ENCODE measurements at places on chromosomes 3 and 15.

DNA sequence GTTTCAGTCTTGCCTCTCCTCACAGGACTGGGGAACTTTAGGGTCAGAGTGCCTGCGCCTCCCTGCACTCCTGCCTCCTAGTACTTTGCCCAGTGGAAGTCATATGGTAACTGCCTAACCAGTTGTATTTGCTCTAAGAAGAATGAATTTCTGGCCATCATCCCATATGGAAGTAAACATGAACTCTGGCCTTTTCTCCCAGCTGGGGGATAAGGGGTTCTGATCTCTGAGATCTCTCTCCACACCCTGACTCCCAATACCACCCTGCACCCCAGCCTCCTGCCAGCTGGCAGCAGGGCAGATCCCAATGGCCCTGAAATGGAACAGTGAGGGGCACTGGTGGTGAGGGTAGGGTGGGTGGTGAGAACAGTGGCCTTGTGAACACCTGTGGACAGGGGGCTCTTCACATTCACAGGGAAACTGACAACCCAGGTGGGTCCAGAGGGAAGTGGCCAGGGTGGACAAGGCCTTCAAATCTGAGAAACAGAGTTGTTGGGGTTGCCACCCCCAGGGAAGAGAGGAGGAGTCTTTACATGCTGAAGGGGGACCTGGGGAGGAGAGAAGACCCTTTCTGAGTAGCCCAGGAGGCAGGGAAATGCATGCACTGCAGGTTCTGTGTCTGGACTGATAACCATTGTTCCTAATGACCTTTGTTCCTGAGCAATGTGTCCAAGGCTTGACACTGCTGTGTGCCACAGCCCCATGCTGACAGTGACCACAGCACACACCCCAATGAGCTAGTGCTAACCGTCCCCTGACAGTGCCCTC lies 36.9 kb downstream of the RHCG start:
- DNase-seq: no peak

GRCh38 chr3:122520861-122521260 lies 6.1 kb upstream of the KPNA1 start:
- no peak for DNase-seq

DNA sequence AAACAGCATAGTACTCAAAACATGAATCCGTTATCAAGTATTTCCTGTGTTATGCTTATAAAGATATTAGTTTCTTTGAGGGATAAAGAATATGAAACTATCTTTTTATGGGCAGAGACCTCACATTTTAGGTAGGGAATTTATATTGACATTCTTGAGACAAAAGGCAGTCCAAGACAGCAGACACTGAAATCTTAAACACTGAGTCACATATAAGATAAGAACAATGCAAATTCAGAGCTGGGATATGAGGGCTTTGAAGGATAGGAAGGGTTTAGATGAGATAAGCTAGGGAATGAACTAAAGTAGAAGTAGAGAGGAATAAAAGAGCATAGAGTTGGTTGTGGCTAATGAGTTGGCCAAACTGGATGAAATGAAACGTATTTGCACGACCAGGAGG lies 58.4 kb downstream of the ASTE1 start:
- DNase-seq: peak; percentile 52

DNA sequence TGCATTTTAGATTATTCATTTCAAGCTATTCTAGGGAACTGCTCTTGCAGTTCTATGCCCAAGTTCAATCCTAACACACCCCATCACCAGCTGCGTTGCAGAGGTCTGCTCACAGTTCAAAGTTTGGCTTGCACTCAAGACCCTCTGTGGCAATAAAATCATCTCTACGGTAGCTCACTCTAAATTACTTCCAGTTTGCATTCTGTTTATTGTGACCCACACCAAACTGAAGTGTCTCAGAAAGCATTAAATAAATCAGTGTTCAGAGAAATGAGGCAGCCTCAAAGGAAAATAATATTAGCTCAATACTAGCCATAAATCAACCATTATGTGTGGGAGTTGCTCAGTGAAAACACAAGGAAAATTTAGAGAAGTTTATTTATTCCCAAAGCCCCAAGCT lies 250.3 kb downstream of the MAGI1 start:
- no peak for DNase-seq

GRCh38 chr3:125129512-125129997 lies 73.8 kb upstream of the HEG1 start:
- DNase-seq: peak; percentile 100

DNA sequence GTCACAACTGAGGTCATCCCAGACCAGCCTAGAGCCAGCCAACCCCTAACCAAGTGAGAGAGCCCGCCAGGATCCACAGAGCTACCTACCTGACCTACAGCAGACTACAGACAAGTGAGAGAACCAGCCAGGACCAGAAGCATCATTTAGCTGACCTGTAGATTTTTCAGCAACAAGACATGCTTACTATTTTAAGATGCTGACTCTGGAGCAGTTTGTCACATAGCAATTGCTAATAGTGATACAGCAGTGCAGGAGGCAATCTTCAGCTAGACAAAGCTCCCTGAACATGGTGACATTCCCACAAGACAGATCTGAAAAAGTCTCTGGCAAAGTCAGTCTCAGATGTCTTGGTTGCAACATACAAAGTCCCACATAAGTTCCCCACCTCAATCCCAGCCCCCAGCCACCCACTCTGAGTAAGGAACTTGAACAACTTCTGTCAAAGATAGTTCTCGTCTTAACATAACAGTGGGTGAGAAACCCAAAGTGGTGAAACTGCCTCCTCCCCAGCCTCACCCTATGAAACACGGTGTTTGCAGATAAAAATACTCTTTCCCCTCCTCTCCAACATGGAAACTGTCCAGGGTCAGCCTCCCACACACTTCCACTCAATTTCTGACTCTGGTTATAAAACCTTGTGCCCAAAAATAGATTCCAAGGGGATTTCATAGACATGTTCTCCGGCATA lies 120.3 kb upstream of the SLC6A11 start:
- DNase-seq: no peak

DNA sequence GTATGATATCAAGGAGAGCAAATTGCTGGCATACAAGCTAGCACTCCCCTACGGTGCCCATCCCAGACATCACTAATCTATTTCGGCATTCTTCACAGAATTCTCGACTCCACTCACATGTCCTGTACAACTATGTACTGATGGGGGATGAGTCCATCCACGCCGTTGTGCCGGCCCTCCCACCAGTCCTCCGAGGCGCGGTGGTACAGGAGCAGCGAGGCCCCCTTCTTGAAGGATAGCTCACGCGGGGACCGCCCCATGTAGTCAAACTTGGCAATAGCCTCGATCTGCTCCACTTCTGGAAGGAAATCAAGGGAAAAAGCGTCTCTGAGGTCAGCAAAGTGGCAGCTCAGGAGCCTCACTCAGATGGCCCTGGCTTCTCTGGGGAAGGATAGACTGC lies 31.0 kb upstream of the RAD18 start:
- no peak for DNase-seq

DNA sequence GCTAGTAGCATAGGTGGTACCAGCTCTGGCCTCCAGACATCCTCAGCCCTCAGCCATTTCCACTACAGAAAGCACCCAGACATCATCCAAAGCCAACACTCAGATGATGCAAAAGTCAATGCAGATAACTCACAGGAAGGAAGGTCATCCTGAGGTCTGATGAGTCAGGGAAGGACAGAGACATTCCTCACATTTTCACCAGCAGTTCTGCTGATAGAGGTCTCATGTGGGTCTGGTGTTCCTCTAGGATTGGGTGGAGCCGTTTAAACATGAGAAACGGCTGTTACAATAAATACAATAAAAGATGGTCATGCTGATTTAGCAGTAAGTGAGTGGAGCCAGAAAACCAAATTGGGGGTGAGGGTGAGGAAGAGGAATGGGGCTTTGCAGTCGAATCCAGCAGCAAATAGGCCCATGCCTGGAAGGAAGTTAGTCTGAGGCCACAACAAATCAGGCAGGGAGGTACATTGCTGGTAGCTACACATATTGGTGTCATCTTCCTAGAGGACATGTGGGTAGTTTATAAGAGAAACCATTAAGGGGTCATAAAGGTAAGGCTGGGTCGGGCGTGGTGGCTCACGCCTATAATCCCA lies 33.3 kb upstream of the FLNB start:
- peak; percentile 98 for DNase-seq

DNA sequence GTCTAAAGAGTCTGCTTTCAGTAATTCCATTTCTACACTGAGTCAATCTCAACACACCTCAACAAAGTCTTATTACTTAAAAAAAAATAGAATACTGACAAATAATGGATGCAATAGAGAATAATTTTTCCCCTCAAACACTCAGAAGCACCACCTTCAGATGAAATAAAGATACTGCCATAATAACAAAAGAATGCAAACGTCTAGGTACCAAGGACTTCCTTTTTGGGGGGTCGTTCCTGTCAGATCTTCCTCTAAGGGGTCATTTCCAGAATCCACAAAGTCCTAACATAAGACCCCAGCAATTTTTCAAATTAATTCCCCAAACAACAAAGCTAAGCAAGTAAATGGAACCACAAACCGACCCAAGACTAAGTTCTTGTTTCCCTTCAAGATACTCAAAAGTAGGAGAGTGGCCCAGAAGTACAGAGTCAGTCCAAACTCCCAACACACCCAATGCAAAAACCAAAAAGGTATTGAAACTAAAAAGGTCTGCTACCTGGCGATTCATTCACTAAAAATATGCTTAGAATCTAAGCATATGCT lies 1.3 kb downstream of the RYK start:
- no peak for DNase-seq

GRCh38 chr15:56428821-56429458 lies 36.0 kb downstream of the MNS1 start:
- DNase-seq: peak; percentile 8

GRCh38 chr15:32763295-32763694 lies 45.5 kb downstream of the GREM1 start:
- DNase-seq: no peak

DNA sequence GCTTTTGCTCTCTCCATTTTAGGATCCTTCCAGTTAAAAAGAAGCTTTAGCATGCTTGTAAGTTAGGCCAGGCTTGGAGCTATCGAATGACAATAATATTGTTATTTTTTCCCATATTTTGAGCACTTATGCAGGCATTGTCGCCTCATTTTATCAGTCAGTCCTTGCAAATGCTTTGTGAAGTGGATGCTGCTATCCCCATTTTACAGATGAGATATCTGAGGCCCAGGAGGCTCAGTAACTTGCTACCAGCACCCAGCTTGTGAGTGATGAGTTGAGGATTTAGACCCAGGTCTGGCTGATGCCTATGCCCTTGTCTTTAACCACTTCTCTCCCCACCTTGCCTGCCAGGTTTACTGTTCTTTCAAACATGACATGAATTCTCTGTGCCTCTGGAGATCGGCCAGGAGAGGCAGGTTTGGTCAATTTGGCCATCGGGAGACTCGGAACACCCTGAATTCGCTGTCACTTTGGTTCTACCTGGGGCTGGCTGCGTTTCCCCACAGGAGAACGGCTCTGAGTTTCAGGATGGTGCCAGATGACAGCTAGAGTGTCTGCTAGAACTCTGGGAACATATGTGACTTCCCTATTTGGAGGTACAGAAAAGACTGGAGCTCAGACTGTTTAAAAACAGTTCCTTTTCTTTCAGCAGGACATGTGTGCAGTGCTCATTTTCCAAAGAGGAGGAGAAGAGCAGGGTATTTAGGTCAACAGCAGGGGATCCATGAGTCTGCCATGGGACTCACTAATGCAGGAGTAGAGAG lies 25.5 kb upstream of the ZNF710 start:
- DNase-seq: no peak

DNA sequence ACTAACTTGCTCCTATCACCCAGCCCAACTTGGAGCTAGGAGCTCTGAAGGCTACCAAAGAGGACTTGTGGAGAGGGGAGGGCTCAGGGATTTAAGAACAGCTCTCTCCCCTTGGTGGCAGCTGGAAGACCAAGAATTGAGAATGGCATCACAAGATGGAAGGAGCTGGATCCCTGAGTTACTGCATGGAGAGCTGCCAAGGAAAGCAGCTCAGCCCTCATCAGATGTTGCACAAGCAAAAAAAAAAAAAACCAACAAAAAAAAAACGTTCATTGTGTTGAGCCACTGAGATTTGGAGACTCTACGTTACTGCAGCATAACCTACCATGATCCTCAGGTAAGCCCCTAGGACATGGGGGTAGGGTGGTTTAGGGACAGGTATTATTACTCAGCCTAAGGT lies 41.0 kb downstream of the ITGB5 start:
- DNase-seq: peak; percentile 66

GRCh38 chr15:47332481-47332880 lies 384.8 kb upstream of the SEMA6D start:
- peak; percentile 44 for DNase-seq

DNA sequence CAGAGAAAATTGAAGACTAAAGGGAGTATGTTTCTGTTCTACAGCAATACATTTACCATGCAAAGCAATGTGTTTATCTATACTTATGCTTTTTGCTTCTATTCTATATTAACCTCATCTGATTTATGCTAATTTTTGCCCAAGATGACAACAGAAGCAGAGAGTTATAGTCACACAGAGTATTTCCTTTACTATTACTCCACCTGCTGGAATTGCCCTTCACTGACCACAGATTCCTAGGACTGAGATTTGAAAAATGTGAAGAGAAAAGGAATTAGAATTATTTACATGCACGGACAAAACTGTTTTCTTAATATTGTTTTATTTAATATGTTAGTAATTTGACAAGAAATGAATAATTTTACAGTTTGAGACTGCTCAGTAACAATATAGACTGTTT lies 745.6 kb downstream of the VGLL3 start:
- no peak for DNase-seq

- no peak for DNase-seq
Measured at GRCh38 chr3:59540696-59541095, 490.9 kb upstream of the CFAP20DC start.

GRCh38 chr3:95923496-95924210 lies 890.7 kb upstream of the EPHA6 start:
- DNase-seq: peak; percentile 97

- DNase-seq: no peak
Measured at GRCh38 chr3:146561879-146562278, 17.5 kb upstream of the PLSCR1 start.
